ENCODE measurements at places on chromosomes 5 and 9. TPM values are rescaled to one million over a fixed set of nuclear protein-coding genes. Genes with fewer than 3 reads are reported as not detected.

Gene THOC3
- 58.4 TPM for total RNA-seq

Gene SERF1B
- total RNA-seq: 13.2 TPM

Gene TRAF1
- total RNA-seq: 64.3 TPM

Gene BAAT
- 0.07 TPM for total RNA-seq

Gene ZNF454
- total RNA-seq: not detected

Gene NMUR2
- total RNA-seq: not detected

Gene GRIN1
- 0.05 TPM for total RNA-seq

Gene MLANA
- total RNA-seq: not detected

Gene INSL6
- not detected for total RNA-seq

Gene SNX18
- total RNA-seq: 19.7 TPM

Gene ABCA1
- 0.40 TPM for total RNA-seq

Gene PCDHGA9
- not detected for total RNA-seq

Gene FCHO2
- 0.92 TPM for total RNA-seq

Gene PBX3
- total RNA-seq: 22.5 TPM

Gene LIFR
- 0.12 TPM for total RNA-seq

Gene NPR3
- not detected for total RNA-seq

Gene SLC34A1
- 0.27 TPM for total RNA-seq

Gene CHSY3
- total RNA-seq: not detected

Gene PCDHGB7
- 0.07 TPM for total RNA-seq

Gene IL4
- not detected for total RNA-seq

Gene TMEM252
- not detected for total RNA-seq

Gene WNT8A
- not detected for total RNA-seq

Gene MRPS27
- 49.2 TPM for total RNA-seq

Gene RABEPK
- 14.6 TPM for total RNA-seq

Gene OR1J4
- total RNA-seq: not detected

Gene ODF2
- 64.9 TPM for total RNA-seq

Gene MYOZ3
- 0.05 TPM for total RNA-seq

Gene SMIM33
- total RNA-seq: 1.2 TPM

Gene RNF183
- not detected for total RNA-seq

Gene ENTREP1
- total RNA-seq: not detected

Gene ANKRD18B
- total RNA-seq: 0.97 TPM

Gene C5orf24
- 30.1 TPM for total RNA-seq

Gene BDP1
- 34.2 TPM for total RNA-seq

Gene ENHO
- total RNA-seq: not detected

Gene HINT2
- 69.9 TPM for total RNA-seq

Gene UNC13B
- total RNA-seq: 0.12 TPM
